ENCODE measurements at places on chromosomes 3 and 15. TPM values are rescaled to one million over a fixed set of nuclear protein-coding genes. Genes with fewer than 3 reads are reported as not detected.

CMTM6 gene
- total RNA-seq: 74.1 TPM

- peak; percentile 35 for DNase-seq
Observed at GRCh38 chr3:36707623-36708409, 56.5 kb downstream of the DCLK3 start.

- DNase-seq: no peak
Observed at GRCh38 chr15:90047956-90048575, 46.9 kb downstream of the ZNF710 start.

DNA sequence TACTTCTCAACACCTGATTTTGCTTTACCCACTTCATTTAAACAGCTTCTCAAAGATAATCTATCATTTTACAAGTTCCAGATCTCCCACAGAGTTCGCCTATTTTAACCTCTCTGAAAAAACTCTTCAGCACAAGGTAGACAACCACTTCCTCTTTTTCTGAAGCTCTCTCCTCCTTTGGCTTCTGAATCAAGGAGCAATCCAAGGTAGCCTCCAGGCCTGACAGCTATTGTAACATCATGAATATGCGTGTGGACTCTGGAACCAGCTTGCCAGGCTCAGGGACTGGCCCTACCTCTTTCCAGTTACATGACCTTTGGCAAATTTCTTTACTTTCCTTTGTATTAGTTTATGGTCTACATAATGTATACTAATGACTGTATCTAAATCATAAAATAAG lies 405.9 kb upstream of the ZNF385D start:
- no peak for DNase-seq

GRCh38 chr3:128068156-128068620 lies 16.0 kb downstream of the SEC61A1 start:
- DNase-seq: peak; percentile 59

- no peak for DNase-seq
Observed at GRCh38 chr3:27939521-27939920, 217.4 kb upstream of the EOMES start.

GRCh38 chr3:182937293-182938051 lies 42.9 kb downstream of the DCUN1D1 start:
- DNase-seq: no peak

All from fibroblast of lung (primary cell).